H54 (cell line): ENCODE measurements at places on chromosomes 3 and 15.

GRCh38 chr15:45126535-45127158 is 3.0 kb downstream of the DUOXA1 start:
- DNase-seq, result no peak

DNA sequence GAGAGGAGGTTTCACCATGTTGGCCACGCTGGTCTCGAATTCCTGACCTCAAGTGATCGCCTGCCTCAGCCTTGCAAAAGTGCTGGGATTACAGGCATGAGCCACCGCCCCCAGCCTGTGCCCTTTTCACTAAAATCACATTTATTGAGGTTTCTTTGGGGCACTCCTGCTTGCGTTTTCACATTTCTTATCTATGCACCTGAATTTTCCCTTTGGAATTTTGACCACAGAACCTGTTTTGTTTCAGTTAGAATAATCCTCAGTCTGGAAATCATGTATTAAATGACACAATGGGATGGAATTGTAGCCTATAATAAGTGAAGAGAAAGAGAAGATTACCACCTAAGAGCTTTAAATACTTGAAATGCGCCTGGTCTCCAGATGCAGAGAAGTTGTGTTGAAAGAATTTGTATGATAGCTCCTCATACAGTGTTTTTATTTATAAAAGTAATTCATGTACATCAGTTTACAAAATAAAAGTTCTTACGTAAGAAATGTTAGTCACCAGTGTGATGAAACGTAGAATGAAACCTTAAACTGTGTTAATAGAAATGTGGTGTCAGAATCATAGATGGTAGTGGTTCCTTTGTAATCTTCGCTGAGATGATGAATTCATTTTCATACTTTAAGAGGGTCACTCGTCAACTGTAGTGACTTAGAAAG is 107.0 kb downstream of the TCF12 start:
- no peak for DNase-seq

DNA sequence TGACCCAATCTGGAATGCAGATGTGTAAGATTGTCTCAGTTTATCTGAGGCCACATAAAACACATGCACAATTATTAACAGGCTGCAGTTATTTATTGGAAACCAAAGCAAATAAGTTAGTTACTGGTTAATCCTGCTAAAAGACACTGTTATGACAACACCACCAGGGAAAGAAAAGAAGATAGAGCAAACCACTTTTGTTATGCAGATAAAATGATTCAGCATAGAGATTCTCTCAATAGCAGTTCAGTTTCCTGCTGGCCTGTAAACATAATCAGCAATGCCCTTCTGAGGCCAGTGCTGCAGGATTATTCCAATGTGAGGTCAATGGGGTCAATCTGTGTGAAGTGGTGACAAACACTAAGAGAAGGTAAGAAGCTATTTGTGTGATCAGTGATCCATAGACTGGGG is 244.4 kb downstream of the ZBTB20 start:
- DNase-seq, result no peak

GRCh38 chr3:124786511-124787241 is 56.4 kb downstream of the UMPS start:
- no peak for DNase-seq

GRCh38 chr15:70375586-70375985 is 277.9 kb upstream of the TLE3 start:
- no peak for DNase-seq

DNA sequence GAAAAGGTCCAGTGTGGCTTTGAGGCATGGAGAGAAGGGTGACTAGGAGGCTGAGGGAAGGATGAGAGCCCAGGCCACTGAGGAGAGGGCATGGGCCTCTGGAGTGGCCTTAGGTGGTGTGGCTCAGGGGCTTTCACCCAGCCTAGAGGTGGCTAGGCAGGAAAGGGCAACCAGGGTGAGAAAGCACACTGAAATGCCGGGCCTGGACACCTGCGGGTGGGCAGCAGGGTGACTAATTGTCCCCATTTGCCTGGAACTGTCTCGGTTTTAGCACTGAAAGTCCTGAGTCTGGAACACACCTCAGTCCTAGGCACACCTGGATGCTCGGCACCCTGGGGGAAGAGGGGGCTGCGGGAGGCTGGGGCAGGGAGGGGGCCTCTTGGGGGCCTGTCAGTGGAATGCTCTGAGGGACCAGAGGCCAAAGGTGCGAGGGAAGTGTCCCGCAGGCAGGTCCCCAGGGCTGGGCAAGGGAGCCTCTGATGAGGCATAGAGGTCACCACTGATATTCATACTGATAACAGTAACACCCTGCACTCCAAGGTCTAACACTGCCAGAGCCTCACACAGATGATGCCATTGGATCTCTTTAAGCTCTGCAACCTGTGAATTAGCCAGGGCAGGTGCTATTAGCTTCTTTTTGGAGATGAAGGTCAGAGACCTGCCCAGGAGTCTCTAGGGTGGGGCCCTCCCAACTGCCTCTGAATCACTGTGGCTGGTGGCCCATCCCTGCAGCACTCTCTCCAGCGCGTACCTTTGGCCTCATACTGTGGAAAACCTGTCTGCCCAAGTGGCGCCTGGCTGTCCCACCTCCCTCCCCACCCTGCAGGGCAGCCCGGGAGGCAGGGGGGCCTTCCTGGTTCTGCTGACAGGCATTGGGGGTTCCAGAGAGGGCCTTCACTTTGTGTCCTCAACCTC is 3.0 kb upstream of the PHGR1 start:
- DNase-seq, result no peak

- DNase-seq, result no peak
These were observed 175.2 kb downstream of the TP63 start for GRCh38 chr3:189806171-189806951.

GRCh38 chr3:171784387-171784786 is 25.9 kb downstream of the PLD1 start:
- no peak for DNase-seq
